ENCODE measurements at places on chromosomes 2 and 18. TPM values are rescaled to one million over a fixed set of nuclear protein-coding genes. Genes with fewer than 3 reads are reported as not detected.

MYCN gene
- total RNA-seq = 0.54 TPM

- DNase-seq = no peak
Measured at GRCh38 chr2:79782576-79783452, 270.0 kb downstream of the CTNNA2 start.

DNA sequence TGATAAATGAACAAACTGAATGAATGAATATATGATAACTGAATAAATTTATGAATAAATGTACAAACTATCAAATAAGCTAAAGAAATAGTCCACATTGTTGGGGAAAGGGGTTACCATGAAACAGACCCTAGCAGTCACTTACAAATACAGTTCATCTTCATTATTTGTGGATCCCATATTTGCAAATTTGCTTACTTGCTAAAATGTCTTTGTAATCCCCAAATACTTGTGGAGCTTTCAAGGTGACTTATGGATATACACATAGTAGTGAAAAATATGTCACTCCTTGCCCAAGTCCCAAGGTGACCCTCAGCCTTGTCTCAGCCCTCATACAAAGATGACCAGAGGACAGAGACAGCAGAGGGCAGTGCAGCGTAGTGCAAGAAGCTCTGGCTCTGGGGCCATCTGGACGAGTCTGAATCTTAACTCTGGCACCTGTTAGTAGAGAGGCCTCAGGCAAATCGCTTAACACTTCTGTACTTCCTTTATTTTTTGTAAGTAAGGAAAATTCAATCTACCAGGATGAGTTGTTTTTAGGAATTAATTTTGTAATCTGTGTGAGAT, 3.1 kb downstream of the PAIP2B start:
- peak; percentile 61 for DNase-seq

GRCh38 chr2:238290091-238290509, 1.7 kb upstream of the PER2 start:
- DNase-seq = peak; percentile 72

DNA sequence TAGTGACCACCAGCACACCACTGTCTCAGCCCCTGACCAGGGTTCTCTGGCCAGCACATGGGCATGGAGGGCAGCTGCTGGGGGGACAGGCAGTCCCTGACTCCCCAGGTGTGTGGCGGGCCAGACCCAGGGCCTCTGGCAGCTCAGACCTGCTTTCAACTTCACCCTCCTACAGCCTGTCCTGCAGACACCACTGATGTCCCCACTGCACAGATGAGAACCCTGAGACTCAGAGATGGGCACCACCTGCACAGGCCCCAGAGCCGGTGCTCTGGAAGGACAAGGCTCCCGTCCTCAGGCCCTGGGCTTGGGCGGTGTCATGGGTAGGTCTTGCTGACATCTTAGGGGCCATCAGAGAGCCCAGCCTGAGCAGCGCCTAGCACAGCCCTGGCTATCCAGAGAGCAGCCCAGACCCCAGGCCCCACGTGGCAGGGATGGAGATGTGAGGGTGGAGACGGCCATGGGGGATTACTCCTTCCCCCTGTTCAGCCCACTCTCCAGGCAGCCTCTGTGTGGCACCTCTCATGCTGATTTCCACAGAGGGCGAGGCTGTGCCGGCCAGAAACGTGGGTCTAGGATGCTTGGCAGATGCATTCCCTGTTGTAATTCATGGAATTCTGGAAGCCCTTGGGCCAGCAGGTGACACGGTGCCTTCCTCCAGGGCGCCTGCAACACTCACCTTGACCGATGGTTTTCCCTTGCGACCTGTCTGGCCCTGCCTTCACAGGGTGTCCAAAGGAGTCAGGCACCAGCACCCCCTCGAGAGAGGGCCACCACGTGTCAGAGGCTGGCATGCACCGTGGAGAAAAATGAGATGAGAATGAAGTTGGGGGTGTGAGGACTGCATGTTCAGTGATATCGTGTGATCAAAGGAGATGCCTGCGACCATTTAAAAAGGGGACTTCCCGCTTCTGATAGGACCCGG, 61.2 kb upstream of the GLI2 start:
- DNase-seq = no peak

DNA sequence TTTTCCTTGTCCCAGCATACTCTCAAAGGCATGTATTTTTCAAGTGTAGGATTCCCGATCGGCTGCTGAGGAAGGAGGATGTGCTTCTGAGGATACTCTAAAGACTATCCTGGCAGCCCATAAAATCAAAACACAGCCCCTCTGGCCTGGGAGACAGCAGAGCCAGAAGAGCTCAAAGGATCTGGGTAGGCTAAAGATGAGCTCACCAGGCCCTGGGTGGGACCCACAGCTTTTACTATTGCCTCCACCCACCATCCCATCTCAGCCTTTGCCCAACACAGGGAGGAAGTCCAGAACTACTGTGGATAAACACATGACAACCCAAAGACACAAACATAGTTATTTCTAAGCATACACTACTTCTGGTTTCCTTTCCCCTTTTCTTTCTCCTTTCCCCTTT, 79.1 kb upstream of the ZFP36L2 start:
- peak; percentile 70 for DNase-seq

DNA sequence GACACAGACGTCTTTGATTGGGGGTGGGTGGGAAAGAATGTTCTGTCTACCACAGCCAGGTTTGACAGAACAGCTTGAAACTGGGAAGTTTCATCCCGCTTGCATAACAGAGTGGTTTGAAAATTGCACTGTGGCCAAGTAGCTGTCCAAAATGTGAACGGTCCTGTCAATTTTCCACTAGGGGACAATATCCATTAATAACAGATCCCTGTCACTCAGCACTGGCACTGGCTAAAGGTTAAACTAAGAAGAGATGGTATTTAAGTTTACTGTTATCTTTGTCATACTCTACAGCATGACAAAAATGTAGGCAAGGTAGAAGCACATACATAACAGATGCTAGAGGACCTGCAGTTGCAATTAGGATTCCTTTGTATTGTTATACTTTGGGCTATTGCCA, 55.6 kb upstream of the ACMSD start:
- DNase-seq = no peak

- peak; percentile 18 for DNase-seq
Measured at GRCh38 chr2:25363733-25364132, 22.0 kb upstream of the DNMT3A start.

GPR35 gene
- 2.2 TPM for total RNA-seq

Data from Right ventricle myocardium inferior (tissue), 1 donor.